ENCODE measurements at places on chromosomes 5 and 9.
A peak's percentile ranks its signal among the peaks of the same experiment; 100 is the strongest.

DNA sequence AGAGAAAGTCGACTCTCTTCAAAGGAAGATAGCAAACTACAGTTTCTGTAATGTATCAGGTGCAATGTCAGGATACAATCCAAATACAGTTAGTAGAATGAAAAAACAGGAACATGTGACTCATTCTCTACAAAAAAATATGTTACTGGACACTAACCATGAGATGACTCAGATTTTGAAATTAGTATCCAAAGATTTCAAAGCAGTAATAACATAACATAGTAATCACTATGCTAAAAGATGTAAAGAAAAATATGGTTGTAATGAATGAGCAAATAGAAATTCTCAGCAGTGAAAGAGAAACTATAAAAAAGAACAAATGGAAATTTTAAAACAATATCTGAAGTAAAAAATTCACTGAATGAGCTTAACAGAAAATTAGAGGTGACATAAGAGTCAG, 42.3 kb downstream of the SHOC1 start:
- DNase-seq = no peak

- DNase-seq = no peak
These were observed 253.1 kb downstream of the TLR4 start for GRCh38 chr9:117957267-117957666.

- no peak for DNase-seq
These were observed 317 bp downstream of the DPP7 start for GRCh38 chr9:137114220-137114612.

- no peak for DNase-seq
These were observed 165.5 kb upstream of the RGS7BP start for GRCh38 chr5:64340293-64340692.

DNA sequence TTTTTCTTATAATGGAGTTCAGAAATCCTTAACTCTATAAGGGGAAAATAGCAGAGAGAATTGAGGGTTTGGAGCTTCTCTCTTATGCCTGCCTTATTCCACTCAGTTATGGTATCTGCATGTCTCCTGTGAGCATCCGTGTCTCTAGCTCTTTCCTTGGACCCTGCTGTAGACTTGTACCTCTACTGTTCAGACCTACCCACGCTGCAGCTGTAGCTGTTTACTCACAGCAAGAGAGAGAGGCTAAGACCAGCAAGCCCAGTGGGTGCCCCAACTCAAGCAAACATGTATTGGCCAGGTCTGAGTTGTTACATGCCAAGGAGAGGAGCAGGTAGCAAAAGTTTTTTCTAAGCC, 7.1 kb upstream of the PCSK1 start:
- DNase-seq = no peak

GRCh38 chr9:88766778-88767503, 224.3 kb upstream of the S1PR3 start:
- DNase-seq = no peak

DNA sequence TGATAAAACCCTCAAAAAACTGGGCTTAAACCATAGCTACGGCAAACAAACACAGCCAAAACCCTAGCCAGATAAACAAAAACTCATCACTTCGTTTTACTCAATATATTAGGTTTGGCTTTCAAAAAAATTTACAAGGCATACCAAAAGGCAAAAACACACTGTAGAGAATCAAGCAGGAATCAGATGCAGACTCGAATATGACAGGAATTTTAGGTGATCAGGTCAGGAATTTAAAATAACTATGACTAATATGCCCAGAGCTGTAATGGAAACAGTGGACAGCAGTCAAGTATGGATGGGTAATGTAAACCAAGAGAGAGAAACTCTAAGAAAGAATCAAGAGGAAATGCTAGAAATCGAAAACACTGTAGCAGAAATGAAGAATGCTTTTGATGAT, 26.5 kb upstream of the DOCK2 start:
- no peak for DNase-seq

DNA sequence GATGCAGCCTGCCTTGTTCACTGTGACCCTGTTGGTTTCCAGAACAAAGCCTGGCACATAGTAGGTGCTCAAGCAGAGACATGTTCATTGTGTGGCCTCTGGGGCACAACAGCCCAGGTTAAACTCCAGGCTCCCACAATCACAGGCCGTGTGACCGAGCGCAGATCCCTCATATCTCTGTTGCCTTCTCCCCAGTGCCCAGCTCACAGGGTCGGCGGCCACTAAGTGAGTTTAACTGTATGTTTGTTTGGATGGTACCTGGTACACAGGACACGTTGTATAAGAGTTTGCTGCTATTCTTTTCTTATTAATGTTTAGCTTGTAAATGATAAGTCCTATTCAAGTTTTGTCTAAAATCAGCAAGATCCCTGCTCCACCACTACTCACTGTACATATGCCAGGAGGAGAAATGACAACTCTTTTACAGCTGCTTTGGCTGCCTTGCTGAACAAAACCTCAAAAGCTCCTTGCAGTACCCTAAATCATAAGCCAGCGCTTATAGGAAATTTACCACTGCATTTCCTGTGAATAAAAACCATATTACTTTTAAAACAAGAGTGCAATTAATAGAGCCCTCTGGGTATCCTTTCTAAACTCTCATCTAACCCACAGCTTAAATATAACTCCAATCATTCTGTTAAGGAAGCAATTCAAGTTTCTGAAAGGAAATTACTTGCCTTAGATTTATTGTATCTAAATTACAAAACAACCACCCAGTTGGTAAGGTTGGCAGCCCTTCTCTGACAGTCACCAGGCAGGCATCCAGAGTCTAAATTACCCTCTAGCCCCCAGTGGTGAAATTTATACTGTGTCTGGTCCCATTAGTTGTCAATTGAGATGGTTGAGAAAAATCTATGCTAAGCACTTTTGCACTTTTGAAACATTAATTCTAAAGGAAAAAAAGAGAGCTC, 379.4 kb downstream of the SEMA5A start:
- DNase-seq = no peak

DNA sequence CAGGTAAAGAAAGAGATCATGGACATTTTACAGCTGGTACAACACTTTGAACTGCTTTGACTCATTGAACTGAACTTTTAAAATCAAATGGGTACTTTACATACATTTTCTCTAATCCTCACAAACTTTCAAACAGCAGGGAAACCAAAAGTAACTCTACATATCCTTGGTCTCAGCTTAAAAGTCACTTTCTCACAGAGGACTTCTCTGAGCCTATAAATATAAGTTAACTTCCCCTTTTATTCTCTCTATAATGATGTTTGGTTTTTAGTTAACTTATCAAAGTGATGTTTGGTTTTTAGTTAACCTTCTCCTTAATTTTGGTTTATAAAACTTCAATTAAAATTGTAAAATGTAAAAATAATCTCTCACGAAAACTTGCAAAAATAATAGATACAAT, 209.8 kb downstream of the MCTP1 start:
- no peak for DNase-seq

DNA sequence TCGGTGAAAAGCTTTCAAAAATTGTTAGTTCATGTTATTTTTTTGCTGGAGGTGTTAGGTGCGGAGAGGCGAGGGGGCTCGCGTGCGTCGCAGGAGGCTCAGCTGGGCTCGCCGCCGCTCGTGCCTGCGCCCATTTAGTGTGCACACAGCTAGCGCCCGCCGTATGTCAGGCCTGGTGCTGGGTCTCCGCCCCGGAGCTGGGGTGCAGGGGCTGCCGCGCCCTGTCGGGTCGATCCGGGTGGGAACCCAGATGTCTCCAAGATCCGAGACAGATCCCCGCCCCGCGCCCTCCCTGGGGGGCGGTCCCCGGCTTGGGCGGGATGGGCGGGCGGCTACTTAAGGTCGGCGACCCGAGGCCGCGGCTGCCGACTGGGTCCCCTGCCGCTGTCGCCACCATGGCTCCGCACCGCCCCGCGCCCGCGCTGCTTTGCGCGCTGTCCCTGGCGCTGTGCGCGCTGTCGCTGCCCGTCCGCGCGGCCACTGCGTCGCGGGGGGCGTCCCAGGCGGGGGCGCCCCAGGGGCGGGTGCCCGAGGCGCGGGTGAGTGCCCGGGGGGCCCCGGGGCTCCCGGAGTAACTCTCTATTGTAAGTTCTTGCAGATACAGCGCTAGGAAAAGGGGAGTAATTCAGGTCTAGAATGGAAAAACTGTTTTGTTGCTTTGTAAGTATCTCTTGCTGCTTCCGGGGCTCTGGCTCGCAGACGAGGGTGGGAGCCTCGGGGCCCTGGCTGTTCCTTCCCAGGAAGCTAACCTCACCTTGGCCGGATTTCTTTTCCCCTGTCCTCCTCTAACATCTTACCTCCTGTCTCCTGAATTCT, 31.7 kb downstream of the GSN start:
- no peak for DNase-seq

GRCh38 chr5:139710319-139711066, 62.3 kb downstream of the CXXC5 start:
- peak; percentile 26 for DNase-seq

GRCh38 chr9:17627641-17628040, 48.8 kb downstream of the SH3GL2 start:
- no peak for DNase-seq

- no peak for DNase-seq
These were observed 109.8 kb upstream of the NR5A1 start for GRCh38 chr9:124616961-124617360.

- DNase-seq = no peak
These were observed 92.0 kb downstream of the PHF2 start for GRCh38 chr9:93668261-93668871.

- DNase-seq = no peak
These were observed 177.9 kb upstream of the KCNN2 start for GRCh38 chr5:114184006-114184405.

- DNase-seq = no peak
These were observed 7.2 kb downstream of the IRGM start for GRCh38 chr5:150853561-150853960.

DNA sequence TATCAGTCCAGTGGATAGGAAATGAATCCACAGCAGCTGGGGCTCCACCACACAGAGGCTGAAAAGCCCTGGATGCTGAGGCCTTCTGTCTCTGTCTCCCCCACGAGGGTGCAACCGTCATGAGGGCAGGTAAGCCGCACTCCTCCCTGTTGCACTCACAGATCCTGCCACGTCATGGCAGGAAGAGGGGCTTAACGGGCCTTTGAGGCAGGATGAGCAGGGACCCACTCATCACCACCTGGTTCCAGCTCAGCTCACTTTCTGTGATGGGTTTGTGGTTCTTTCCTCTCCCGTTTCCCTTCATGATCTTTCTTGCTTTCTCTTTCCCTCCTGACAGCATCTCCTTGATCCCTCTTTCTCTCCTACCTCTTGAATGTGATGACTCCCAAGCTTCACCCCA, 575.2 kb downstream of the CCDC171 start:
- no peak for DNase-seq

DNA sequence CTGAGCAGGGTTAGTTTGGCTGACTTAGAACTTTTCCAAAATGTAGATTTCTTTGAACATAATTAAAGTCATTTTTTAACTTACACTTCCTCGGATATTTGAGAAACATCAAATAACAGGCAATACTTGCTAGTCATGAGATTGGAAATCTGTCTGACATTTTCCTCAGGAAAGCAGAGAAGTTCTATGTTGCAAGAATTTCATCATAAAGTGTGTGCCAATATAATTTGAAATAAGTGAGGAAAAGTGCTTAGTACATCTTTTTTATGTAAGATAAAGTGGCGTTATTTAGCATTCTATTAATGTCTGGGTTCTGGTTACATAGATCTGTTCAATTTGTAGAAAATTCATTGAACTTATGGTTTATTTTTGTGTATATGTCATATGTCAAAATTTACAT, 48.7 kb upstream of the C5orf47 start:
- DNase-seq = no peak

- no peak for DNase-seq
These were observed 202.5 kb downstream of the EFNA5 start for GRCh38 chr5:107468276-107468675.

GRCh38 chr5:158020555-158021418, 161.8 kb upstream of the CLINT1 start:
- no peak for DNase-seq

- DNase-seq = peak; percentile 72
These were observed 2.6 kb upstream of the OLFML2A start for GRCh38 chr9:124774129-124774978.

DNA sequence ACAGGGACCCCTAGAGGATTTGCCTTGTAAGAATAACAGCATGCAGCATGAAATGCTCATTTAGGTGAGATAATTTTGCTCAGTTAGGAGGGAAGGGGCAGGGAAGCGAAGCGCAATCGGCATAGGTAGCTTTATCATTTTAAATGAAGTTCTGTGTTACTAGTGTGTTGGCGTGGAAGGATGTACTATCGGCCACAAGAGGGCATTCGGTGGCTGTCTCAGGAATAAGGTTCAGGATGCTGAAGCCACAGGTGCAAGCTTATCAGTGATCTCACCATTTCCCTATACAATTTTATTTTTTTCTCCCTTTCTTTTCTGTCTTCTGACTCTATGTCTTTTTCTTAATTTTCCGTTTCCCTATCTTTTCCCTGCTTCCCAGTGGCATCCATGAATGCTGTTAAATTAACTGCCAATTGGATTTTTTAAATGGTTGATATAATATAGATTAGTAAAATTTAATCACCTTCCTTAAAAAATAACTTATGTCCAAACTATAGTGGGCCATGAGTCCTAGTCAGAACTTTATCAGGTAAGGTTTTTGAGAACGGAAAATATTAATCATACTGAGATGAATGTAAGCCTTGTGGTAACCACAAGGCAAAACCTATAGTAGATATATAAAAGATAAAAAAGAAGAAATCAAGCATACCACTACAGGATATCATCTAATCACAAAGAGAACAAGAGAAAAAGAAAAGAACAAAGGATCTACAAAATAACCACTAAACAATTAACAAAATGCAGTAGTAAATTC, 1.2 kb upstream of the INSL6 start:
- DNase-seq = peak; percentile 39

GRCh38 chr5:38528162-38528703, 28.2 kb downstream of the LIFR start:
- DNase-seq = no peak

DNA sequence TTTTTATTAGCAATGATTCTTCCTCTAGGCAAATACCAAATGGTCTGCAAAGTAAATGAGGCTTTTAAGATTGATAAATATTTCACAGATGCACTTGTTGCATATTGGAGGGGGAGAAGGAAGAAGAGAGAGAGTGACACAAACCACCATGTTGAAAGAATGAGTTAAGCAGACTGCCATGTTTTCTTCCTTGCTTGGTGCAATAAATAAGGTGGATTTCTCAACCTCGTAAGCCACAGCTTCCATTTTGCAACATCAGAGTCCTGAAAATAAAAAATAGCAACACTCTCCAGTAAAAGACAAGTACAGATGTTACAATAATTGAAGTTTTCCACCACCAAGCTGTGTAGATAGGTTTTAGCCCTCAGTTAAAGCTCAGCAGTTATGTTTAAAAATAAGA, 202.9 kb downstream of the SGCD start:
- DNase-seq = no peak

DNA sequence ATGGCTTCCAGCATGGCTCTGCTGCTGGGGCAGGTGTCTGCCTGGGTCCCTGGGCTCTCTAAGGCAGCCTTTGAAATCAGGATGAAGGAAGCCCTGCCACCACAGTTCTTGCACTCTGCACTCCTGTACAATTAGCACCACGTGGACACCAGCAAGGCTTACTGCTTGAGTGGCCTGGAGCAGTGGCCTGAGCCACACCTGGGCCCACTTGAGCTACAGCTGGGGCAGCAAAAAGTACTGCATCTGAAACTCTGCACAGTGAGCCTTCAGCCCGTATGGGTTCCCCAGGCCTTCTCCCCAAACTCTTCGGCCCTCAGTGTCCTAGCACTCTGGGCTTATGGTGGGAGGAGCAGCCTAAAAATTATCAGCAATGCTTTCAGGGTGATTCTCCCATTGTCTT, 8.0 kb upstream of the INIP start:
- no peak for DNase-seq

GRCh38 chr5:32302835-32303754, 9.6 kb downstream of the MTMR12 start:
- no peak for DNase-seq

Data from activated T-helper 2 cell treated with anti-CD3 and anti-CD28 coated beads, Interferon-gamma antibody, Interleukin-2, Interleukin-4, amounts not matched to agents 10 μg/mL and 5 μg/mL and 100 μg/mL, durations not matched to agents 14 hours and 24 hours and 36 hours (primary cell).